Globus pallidus (tissue), 1 donor: ENCODE measurements at places on chromosomes 6 and 20.
A peak's percentile ranks its signal among the peaks of the same experiment; 100 is the strongest.

GRCh38 chr6:3230256-3230882 is 2.9 kb upstream of the TUBB2B start:
- DNase-seq: no peak

- no peak for DNase-seq
Observed at GRCh38 chr6:55176958-55177357, 2.6 kb downstream of the HCRTR2 start.

GRCh38 chr6:149335924-149336608 is 18.6 kb downstream of the TAB2 start:
- DNase-seq: no peak

DNA sequence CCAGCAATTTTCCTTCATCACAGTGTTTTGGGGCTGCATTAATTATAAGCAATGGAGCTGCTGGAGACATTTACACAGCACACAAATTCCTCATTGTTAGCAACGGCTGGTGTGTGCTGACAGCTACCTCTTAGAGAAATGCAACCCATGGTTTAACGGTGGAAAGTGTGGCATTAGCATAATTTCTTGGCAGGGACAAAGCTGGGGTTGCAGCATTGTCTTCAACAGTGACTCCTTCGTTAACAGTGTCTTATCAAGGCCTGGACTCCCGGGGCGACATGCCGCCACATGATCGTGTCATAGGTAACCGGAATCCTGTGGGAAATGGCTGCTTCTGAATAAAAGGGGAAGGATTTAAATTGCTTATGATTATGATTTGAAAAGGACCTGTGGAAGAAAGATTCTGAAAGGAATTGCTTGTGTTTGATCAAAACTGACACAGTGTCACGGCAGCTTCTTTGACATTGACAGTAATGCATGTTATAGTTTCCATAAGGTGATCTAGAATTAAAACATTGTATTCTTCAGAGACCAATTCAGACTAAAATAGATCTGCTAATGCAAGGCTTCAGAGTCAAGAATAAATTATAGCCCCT is 128.0 kb downstream of the UST start:
- DNase-seq: peak; percentile 7

DNA sequence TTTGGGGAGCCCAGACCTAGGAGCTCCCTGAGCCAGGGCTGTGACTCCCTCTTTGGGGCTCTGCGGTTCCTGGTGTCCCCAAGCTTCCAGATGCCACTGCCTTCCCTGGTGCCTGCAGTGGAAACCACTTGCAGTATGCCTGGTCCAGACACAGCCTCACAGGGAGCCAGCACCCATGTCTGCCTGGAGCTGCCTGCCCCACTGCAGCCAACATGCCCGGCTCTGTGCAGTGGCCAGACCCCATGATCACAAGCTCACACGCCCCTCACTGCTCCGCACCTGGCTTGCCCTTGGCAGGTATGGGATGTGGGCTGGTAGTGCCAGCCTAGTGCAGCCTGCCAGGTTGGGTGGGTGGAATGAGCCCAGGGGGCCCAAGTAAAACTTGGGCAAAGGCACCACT is 644.8 kb downstream of the HTR1B start:
- no peak for DNase-seq

DNA sequence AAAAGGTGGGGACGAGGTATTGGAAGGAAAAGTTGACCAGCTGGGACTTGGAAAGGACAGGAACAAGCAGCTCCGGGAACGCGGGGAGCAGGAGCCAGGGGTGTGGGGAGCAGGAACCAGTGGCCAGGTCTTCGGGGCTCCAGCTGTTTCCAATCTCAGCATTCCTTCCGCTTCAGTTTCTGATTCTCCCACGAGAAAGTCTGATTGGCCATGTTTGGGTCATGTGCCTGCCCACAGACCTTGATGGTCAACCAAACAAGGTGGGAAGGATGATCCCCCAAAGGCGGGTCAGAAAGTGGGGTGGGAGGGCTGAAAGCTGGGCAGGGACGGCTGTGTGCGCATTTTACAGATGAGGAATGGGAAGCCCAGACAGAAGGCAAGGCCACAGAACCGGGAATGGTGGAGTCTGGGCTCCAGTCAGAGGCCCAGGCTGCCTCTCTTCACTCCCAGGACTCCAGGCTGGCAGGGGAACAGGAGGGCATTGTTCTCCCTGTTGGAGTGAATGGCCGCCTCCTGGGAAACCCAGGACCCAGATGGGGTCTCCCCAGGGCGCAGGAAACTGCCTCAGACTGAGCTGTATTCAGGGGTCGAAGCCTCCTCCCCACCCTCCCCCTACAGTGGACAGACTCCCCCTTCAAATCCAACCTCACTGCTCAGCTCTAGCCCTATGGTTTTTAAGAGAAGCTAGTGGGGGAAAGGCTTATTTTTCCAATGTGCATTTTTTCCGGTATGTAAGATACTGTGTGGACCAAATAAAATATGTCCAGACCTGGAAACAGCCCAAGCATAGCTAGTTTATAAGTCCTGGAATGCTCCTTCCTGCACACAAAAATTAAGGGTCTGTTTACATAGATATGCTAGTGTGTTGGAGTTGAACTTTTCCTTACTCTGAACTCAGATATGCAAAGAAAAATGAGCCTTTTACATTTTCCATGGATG is 12.2 kb upstream of the PTGIS start:
- no peak for DNase-seq

- DNase-seq: no peak
Observed at GRCh38 chr6:23589811-23590210, 536.2 kb upstream of the NRSN1 start.

- no peak for DNase-seq
Observed at GRCh38 chr6:17004269-17004668, 97.6 kb upstream of the STMND1 start.

- DNase-seq: no peak
Observed at GRCh38 chr20:25750220-25750764, 53.6 kb upstream of the ZNF337 start.

DNA sequence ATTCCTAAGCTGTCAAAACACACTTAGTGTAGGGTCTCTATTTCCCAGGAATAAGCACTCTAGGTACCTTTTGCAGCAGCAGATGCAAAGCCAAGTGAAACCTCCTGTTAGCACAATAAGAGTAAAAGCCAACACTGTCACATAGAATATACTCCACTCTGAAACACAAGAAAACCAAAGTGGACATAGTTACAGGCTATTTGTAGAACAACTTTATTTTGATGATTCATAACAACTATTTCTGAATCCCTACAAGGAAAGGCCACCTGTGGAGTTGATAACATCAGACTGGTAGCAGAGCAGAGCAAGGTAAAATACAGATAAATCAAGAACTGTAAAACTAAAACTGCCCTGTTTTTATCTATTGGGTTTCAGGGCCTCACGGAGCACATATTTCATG is 59.7 kb downstream of the ALDH5A1 start:
- no peak for DNase-seq

- DNase-seq: peak; percentile 81
Observed at GRCh38 chr20:59207742-59208357, 44.2 kb downstream of the ZNF831 start.

DNA sequence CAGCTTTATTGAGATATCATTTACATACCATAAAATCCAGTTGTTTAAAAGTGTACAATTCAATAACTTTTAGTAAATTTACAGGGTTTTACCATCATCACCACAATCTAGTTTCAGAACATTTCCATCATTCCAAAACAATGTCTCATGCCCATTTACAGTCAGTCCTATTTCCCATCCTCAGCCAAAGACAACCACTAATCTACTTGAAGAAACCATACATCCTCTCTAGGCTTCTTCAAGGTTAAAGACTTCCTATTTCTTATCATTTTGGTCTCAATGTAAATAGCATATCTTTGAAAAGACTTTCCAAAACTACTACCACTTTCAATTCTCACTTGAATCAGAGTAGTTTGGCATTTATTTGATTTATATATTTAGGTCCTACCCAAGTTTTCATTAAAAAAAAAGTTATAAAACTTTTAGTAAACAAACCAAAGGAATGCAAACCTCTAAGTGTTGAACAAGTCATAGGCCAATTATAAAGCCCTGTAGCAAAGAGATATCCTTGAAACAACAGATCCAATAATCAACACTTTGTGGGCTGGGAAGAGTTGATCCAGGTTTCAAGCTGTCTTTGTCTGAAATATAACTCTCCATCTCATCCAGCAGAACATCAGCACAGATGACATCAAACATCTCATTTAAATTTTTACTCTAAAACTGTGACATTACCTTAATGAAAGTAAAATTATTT is 211.3 kb upstream of the RUNX2 start:
- DNase-seq: no peak

GRCh38 chr20:61024390-61024789 is 227.7 kb upstream of the CDH4 start:
- DNase-seq: no peak

DNA sequence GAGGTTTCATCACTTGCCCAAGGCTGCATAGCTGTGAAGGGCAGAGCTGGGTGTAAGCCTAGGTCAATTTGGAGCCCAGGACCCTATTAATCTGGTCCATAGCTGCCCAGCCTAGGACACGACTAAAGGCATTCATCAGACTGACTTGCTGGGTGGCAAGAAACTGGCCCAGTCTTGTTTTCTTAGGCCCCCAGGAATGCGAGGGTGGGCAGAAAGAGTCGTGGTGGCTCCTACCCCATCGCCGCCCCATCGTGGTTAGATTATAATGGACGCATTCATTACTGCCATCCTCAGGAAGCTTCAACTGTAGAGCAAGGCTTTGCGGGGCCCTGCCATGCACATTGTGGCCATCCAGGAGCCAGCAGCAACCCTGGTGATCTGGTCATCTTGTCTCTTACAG is 16.1 kb downstream of the DYNLRB1 start:
- peak; percentile 38 for DNase-seq

- DNase-seq: no peak
Observed at GRCh38 chr20:20834008-20834407, 121.6 kb upstream of the RALGAPA2 start.

- no peak for DNase-seq
Observed at GRCh38 chr20:16147916-16148315, 425.3 kb downstream of the KIF16B start.

GRCh38 chr6:165969184-165969583 is 198.5 kb downstream of the TBXT start:
- no peak for DNase-seq

GRCh38 chr20:35171753-35172433 is at the start of gene PROCR:
PROCR (plus strand) TSS chr20:35172072; CDS start chr20:35172155, 83 bp downstream.
- DNase-seq: peak; percentile 64

- no peak for DNase-seq
Observed at GRCh38 chr20:51335329-51335841, 207.1 kb downstream of the NFATC2 start.

- DNase-seq: no peak
Observed at GRCh38 chr6:134902074-134902861, 47.6 kb downstream of the ALDH8A1 start.

GRCh38 chr6:28980852-28981430 is 24.2 kb downstream of the ZNF311 start:
- peak; percentile 29 for DNase-seq

DNA sequence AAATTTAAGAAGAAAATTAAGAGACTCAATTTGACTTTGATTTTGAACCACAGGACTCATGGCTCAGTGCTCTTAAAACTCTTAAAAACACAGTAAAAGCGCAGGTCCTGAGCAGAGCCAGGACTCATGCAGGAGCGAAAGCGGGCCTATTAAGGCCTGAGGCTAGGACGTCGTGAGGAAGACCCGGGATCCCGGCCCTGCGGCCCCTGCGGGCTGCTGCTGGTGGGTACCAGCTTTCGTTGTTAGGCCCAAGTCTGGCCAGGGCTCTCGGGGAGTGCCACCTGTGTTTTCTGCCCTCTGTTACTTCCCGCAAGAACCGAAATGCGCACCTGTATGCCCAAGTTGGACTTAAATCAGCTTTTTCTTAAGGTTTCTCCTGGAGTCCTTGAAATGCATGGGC is 3.4 kb upstream of the PAX1 start:
- DNase-seq: no peak

- no peak for DNase-seq
Observed at GRCh38 chr6:1787894-1788293, 178.2 kb downstream of the FOXC1 start.

DNA sequence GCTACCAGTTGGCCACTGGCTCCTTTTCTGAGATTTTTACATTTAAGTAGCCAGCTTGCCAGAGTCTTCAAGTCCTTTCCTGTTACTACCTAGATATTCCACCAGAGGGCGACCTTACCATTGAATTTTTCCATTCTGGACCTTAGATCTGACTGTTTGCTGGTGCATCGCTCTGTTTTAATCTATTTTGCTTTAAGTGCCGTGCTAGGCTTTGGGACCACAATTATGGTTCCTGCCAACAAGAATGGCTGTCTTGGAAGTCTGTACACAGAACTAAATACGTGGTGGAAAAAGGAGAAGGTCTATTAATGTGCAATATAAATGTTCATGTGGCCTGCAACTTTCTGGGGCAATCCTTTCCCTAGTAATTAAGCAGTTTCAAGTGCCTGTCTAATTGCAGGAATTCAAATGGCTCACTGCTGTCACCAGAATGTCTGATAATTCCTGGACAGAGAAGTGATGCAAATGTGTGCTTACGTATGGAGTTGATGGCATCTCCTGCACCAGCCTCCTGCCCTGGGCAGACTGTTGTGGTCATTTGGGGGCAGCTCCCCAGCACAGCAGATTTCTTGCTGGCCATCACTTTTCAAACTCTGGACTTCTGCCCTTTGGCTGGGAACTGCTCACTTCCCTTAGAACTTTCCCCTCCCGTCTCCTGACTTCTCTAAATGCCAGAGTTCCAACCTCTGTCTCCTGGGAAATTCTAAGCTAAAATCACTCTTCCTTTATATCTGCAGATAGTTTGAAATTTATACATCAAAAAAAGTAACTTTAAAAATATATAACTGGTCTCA is 5.6 kb upstream of the HLA-DOA start:
- DNase-seq: peak; percentile 76

GRCh38 chr6:105622226-105622625 is 219.3 kb upstream of the PREP start:
- DNase-seq: no peak

DNA sequence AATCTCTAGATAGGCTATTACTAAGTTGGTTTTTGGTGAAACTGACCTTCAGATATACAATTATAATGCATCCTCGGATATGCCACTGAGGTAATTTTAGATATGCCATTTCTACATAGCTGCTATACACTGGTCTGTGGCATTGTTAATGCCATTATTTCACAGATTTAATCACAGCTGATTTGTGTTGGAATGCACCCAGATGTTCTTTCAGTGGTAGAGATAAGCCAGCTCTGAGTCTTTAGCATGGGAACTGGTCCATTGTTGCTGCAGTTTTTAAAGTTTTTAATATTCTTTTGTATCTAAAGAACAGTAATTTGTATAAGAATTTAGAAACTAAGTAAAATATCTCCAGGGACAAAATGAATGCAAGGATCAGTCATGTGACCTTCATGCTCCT is 6.8 kb downstream of the TMX4 start:
- DNase-seq: no peak

- peak; percentile 38 for DNase-seq
Observed at GRCh38 chr6:98530732-98531131, 303.6 kb upstream of the POU3F2 start.

- peak; percentile 73 for DNase-seq
Observed at GRCh38 chr6:163398815-163399214, 15.7 kb upstream of the QKI start.

GRCh38 chr20:18984238-18985200 is 170.9 kb downstream of the SCP2D1 start:
- DNase-seq: no peak

GRCh38 chr20:34231634-34232033 is 9.6 kb upstream of the ASIP start:
- no peak for DNase-seq

GRCh38 chr6:11586117-11586516 is 48.6 kb downstream of the TMEM170B start:
- no peak for DNase-seq

GRCh38 chr6:2695454-2696095 is 55.1 kb downstream of the MYLK4 start:
- peak; percentile 26 for DNase-seq
